ENCODE measurements at places on chromosomes 16 and 17. TPM values are rescaled to one million over a fixed set of nuclear protein-coding genes. Genes with fewer than 3 reads are reported as not detected.

GRCh38 chr16:78778101-78779004, 678.9 kb downstream of the WWOX start:
- DNase-seq = no peak

The TLE7 gene
- total RNA-seq = not detected

DNA sequence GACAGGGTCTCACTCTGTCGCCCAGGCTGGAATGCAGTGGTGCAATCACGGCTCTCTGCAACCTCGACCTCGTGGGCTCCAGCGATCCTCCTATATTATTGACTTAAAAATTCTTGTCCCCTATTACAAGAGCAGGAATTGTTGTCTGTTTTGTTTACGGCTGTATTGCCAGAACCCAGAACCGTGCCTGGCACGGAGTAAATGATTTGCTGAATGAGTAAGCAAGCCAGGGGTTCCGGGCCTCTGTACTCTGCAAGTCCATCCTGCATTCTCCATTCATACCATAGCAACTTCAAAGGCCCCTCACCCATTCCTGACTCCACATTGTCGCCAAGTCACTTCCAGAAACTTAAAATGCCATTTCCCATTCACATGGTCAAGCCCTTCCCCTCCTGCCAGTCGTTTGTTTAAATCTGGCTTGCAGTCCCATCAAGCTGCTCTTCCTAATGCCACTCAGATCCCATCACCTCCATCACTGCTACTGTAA, 6.9 kb downstream of the ADCY9 start:
- no peak for DNase-seq

The NOS2 gene
- total RNA-seq = 2.1 TPM

- DNase-seq = no peak
These were observed 140.2 kb downstream of the MSI2 start for GRCh38 chr17:57396511-57396921.

The TUBG2 gene
- 20.5 TPM for total RNA-seq

The ABCA5 gene
- total RNA-seq = 0.48 TPM

The C17orf107 gene
- total RNA-seq = 7.8 TPM

The MED1 gene
- total RNA-seq = 27.3 TPM

GRCh38 chr16:84183911-84184591, 2.8 kb downstream of the TAF1C start:
- DNase-seq = peak; percentile 60

The EFCAB13 gene
- total RNA-seq = 2.3 TPM

- DNase-seq = no peak
These were observed 8.6 kb downstream of the ALDH3A1 start for GRCh38 chr17:19739241-19740201.

DNA sequence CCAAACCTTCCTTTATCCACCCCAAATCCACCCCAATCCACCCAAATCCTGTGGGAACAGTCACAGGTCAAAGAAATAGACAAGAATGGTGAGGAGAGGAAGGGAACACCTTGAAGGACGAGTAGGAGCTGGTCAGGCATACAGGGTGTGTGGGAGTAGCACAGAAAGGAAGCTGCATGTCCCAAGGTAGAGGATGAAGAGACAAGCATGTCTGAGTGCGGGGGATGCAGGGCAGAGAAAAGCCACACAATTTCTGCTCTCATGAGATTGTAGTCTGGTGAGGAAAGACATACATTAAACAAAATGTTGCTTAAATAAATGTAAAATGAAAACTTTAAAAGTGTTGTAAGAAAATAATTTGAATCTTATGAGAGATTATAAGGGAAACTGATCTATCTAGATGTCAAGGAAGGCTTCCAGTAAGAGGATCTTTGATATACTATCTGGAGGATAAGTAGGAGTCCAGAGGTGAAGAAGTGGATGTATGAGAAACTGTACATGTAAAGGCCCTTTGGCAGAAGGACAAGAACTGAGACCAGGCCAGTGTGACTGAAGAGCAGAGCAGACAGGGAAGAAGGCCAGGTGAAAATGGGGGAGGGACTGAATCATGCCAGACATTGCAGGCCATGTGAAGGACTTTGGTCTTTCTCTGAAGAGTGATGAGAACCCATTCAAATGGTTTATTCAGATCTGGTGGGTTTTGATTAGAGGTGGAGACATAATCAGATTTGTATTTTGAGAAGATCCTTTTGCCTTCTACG, 18.6 kb downstream of the TMEM98 start:
- DNase-seq = no peak

DNA sequence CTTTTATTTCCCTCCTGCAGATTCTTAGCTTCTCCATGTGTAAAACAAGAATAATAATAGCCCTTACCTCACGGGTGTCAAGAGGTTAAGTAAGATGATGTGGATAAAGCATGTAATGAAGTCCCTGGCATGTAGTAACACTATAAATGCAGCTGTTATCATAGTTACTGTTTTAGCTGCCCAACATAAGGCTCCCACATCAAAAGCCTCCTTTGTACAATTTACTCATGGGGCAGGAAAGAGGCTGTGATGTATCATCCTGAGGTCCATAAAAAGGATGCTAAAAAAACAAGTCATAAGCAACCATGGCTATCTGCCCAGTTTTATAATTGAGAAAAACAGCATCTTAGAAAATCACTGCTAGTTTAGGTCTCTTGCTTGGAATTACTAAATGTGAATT, 339.7 kb downstream of the CA10 start:
- DNase-seq = no peak

- no peak for DNase-seq
These were observed 142.6 kb downstream of the KATNIP start for GRCh38 chr16:27692576-27692975.

DNA sequence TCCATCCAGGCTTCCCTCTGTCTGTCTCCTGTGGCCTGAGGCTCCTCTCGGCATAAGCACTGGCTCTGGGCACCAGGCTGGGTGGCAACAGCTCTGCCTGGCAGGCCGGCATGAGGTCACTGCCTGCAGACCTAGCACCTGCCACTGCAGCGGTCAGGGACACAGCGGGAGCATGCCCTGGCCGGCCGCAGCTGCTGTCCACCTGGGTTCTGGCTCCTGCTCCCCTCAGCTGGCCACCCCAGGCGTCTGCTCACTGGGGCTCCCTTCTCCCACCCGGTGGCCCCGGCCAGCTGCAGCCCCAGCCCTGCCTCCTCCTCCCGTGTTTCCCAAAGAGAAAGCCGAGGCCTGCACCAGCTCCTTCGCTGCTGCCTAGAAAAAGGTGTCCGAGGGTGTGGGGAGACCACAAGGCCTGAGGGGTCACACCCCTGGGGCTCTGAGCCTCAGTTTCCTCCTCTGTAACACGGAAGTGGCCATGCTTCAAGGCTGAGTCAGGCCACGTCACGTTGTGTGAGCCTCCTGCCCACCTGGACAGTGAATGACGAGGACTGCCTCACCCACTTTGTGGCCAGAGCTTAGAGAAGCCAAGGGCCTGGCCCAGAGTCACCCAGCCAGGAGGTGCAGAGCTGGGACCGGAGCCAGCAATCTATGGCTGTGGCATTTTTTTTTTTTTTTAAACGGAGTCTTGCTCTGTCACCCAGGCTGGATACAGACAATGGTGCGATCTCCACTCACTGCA, 6.7 kb downstream of the NTHL1 start:
- no peak for DNase-seq

DNA sequence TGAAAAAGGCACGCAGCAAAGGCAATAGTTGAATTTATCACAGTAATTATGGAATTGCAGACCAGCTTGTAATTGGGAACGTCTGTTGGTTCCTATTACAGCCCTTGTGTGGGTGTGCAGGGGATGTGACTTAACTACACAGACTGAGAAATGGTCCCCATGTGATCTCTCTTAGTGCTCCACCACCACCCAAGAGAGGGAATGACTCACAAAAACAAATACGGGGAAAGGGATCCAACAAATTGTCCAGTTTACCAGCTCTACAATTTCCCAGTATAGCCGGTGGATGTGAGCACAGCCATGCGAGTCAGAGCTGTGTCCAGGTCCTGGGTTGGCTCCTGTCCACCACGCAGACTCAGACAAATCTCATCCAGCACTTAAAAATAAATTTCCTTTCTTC, 337.9 kb downstream of the GRIN2A start:
- DNase-seq = no peak

The TMC8 gene
- total RNA-seq = 3.3 TPM

The PKD1 gene
- 45.6 TPM for total RNA-seq

DNA sequence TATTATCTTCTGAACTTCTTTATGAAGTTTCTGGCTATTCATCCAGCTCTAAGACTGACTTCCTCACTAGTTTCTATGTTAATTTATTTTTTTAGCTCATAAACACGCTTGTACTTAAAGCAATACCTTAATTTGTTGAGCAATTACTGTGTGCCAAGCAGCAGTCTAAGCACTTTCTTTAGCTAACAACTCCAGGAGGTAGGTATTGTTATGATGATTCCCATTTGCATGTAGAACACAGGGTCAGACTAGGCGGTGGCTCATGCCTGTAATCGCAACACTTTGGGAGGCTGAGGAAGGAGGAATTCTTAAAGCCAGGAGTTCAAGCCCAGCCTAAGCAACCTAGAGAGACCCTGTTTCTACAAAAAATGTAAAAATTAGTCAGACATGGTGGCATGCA, 19.8 kb downstream of the DNAH3 start:
- DNase-seq = no peak

DNA sequence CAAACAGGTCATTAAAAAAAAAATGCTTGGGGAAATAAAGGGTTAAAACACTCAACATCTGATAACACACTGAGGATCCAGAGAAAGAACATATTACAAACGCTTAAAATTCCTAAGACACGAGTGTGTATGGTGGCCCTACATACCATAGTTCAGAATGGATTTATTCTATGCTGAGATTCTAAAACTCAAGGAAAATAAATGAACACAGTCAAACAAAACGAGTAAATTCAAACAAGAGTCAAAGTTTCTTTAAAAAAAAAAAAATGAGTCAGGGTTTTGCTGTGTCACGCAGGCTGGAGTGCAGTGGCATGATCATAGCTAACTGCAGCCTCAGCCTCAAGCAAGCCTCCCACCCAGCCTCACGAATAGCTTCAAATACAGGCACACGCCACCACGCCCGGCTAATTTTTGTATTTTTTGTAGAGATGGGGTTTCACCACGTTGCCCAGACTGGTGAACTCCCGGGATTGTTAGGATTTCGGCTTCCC, 17.4 kb downstream of the CRK start:
- no peak for DNase-seq

DNA sequence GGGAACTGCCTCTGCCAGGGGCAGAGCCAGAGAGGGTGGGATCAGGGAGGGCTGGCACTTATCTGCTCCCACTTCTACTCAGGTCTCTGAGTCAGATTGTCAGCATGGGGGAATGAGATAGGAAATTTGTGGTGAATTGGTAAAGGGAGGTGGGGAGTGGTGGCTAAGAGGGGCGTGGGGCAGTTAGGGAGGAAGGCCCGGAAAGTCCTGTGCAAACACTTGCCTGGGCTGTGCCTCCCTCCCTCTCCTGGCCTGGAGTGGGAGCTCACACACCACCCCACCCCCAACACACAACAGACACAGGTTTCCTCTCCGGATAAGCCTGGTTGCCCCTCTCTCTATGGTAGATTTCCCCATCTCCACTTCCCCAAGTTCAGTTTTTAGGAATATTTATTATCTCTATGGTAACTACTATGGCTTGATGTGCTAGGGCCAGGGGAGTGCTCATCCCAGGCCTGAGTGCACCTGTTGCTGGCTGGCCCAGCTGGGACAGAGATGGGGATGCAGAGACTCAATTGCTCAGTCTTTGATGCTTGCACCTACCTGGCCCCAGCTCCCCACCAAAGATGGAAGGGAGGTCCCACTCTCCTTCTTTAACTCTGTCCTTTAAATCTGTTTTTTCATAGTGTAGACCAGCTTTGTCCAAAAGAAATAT, 2.7 kb downstream of the SPNS2 start:
- no peak for DNase-seq

Measured in H7 (cell line).